ENCODE measurements at places on chromosomes 12 and 14.

- DNase-seq = no peak
These were observed 8.1 kb downstream of the AVIL start for GRCh38 chr12:57810450-57810849.

DNA sequence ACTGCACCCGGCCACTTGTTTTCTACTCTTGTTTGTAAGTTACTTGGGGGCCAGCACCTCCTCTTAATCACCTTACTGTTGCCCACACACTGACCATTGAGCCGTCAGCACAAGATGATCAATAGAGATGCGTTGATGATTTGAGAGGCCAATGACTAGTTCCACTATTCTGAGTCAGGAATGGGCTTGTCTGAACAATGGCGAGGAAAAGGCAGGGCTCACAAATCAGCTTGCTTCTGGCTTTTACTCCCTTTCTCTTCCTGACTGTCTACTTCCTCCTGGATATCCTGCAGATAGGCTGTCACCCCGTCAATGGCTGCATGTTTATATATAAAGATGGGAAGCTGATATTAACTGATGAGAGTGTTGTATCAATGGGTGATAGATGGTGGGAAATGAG, 29.1 kb upstream of the HDAC7 start:
- DNase-seq = no peak

DNA sequence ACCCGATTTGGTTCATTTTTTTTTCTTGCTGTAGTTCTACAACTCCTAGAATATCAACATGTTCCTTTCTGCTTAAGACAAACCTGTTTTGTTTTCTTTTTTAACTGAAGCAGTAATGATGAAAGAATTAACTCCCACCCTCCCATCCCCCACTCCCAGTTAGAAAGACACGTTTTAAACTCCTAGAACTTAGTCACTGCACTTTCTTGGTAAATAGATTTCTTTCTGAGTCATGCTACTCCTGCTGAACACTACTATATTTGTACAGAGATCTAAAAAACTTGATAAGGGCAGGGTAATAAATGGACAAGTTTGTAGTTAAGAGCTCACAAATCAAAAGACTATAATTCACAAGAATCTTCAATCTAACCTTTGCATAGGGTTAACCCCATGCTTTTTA, 118.9 kb upstream of the PTPRB start:
- no peak for DNase-seq

DNA sequence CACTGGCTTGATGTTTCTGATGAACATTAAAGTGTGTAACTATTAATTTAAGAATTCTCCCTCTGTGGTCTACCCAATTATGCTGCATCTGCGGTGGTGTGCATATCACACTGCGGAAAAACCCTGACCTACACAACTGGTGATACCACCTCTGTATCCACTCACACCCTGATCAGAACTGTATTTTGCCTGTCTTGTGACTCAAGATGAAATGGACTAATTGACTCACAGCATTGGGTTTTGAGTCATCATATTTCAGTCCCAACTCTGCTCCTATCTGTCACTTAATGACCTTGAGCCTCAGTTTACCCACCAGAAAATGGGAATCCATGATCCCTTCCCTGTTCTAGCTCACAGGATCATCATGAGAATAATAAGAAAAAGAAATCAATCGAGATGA, 65.6 kb downstream of the NUAK1 start:
- DNase-seq = no peak

GRCh38 chr12:60977966-60978365, 1282.2 kb upstream of the USP15 start:
- no peak for DNase-seq

DNA sequence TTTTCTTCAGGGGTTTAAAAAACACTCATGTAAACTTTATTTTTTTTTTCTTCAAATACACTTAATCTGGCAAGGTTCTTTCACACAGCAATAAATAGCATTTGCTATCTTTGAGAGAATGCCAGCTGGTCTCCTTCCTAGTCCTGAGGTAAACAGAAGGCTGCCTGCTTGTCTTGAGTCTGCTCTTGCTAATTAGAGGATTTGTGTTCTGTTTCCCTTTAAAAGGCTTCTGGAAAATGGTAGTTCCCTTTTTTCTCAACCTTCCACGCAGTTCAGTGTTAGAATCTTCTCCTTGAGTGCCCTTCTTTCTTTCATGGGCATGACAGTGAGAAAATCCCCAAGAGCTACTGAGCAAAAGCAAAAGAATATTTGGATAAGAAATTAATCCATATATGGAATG, 92.3 kb upstream of the DCN start:
- no peak for DNase-seq

- DNase-seq = no peak
These were observed 1496.8 kb upstream of the TMEM132C start for GRCh38 chr12:126770188-126770587.

DNA sequence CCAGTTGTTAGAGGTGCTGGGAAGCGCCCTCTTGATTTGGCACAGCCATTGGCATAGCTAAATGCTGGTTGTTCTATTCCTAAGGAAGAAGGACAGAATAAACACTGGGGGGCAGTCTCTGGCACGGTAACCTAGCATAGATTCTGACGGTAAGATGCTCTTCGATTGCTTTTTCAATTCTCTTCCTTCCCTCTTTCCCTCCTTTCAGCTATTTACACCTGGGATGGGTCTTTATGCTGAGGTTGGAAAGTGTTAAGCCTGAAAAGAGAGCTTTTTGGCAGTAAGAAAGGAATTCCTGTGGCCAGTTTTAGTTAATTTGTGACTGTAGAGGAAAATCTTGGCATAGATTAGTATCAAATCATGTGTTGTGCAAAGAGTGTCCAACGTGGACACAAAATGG, 162.8 kb downstream of the SNAPC1 start:
- DNase-seq = peak; percentile 32

DNA sequence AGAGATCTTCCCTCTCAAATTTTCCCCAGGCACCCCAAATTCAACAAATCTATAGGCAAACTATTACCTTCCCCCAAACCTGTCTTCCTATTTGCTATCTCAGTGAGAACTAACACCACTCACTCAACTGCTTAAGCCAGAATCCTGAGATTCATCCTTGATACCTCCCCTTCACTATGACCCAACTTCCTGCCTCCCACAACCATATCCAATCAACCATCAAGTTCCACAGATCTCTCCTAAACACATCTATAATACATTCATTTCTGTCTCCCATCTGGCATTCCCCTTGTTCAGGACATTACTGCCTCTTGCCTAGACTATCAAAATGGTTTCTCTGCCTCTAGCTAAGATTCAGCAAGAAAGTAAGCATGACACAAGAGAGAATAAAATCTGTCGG, 21.3 kb downstream of the YAF2 start:
- DNase-seq = no peak

DNA sequence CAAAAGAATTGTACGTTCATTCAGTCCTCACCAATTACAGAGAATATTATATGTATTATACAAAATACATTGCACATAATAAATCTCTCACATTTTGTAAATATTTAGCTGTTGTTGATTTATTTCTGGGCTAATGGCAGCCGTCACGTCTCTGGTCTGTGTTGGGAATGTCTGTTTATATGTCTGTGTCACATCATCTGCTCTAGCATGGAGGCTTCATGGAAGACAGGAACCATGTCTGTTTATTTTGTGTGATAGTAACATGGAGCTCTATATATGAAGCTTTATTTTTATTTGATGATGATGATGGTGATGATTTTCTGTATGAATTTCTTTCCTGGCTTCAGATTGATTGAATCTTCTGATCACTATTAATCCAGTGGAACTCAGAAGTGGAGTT, 138.4 kb downstream of the RAD51B start:
- no peak for DNase-seq

DNA sequence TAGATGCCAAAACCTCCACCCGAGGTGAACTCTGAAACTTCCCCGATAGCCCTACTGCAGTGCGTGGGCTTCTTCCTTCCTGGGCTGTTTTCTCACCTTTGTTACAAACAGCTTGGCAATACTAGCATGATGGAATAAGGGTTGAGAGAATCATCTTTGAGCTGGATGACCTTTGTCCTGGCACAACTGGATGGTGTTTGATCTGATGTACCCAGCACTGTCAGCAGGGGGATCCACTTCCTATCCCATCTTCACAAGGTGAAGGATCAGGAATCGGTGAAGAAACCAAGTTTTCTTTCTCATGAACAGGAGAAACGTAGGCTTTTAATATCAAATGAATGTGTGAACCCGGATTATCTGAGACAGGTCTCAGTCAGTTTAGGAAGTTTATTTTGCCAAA, 19.5 kb upstream of the LRRC10 start:
- DNase-seq = no peak
